CD4-positive, alpha-beta T cell (primary cell): ENCODE measurements at places on chromosomes 5 and 9. TPM values are rescaled to one million over a fixed set of nuclear protein-coding genes. Genes with fewer than 3 reads are reported as not detected.

Gene DDX4
- not detected for total RNA-seq

Gene PCDHB10
- total RNA-seq = not detected

Gene OR1Q1
- total RNA-seq = not detected

Gene PPP2R2B
- total RNA-seq = 4.2 TPM

Gene SLCO6A1
- total RNA-seq = not detected

Gene OLFML2A
- not detected for total RNA-seq

Gene SH3PXD2B
- 0.60 TPM for total RNA-seq

Gene CTXN3
- total RNA-seq = not detected

Gene PCSK5
- 14.4 TPM for total RNA-seq

DNA sequence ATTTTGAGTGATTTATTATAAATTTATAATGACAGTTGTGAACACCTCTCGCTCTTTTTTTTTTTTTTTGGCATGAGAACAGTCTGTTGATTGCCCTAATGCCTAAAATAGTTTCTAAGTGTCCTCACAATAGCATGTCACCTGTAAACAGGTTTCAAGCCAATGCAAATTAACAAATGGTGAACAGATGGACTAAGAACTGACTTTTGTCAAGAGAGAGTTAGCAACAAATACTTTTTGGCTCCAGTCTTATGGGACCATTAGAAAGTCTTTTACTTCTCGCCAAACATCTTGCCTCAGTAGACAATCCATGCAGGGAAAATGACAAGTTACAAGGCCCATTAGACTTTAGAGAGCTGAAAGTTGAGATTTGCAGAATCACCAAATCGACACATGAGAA, 67.8 kb downstream of the MED27 start:
- no peaks in the 10 kb centered on the region for H3K27me3 ChIP-seq
- DNase-seq = no peak
- H3K4me1 ChIP-seq = peaks cover 7% of the 10 kb centered on the region
- H3K4me3 ChIP-seq = no peak overlapping the region

- no peaks in the 10 kb centered on the region for H3K4me1 ChIP-seq
- DNase-seq = no peak
- no peaks in the 10 kb centered on the region for H3K36me3 ChIP-seq
- no peak overlapping the region for H3K27ac ChIP-seq
- H3K27me3 ChIP-seq = no peaks in the 10 kb centered on the region
Measured at GRCh38 chr9:613771-614347, 227.6 kb upstream of the DMRT1 start.

- no peaks in the 10 kb centered on the region for H3K27me3 ChIP-seq
- DNase-seq = no peak
Measured at GRCh38 chr9:128556926-128557634, 4.7 kb downstream of the SPTAN1 start.

DNA sequence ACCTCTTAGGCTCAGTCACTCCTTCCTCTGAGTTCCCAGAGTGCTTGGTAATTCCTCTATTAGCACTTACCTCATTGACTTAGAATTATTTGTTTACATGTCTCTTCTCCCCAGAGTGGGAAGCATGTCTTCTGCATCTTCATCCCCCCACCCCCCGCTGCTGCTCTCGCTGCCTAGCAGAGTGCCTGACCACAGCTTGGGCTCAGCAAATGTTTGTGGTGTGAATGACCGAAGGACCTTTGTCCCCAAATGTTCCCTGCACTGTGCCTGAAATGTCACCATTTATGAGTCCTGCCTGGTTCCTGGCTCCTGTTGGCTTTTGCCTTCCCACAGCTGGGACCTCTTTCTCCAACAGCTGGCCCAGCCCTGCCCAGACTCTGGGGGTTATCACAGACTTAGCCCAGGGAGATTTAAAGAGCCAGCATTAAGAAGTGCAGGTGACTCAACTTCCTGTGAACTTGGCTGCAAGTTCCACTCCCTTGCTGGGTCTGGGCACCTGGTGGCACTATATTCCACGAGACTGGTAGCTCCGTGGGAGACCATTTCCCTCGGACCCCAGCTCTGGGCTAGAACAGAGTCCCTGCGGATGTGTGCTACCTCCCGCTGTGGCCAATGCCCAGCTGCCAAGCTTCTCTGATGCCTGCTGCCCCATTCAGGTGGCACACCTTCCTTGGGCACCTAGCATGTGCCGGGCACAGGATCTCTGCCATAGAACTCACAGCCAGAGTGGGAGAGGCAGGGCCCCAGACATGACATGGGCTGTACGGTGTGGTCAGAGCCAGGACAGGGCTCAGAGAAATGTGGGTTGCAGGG, 1.8 kb upstream of the HMCN2 start:
- H3K27me3 ChIP-seq = peaks cover 57% of the 10 kb centered on the region
- no peak for DNase-seq
- H3K4me1 ChIP-seq = no peaks in the 10 kb centered on the region
- no peaks in the 10 kb centered on the region for H3K36me3 ChIP-seq

DNA sequence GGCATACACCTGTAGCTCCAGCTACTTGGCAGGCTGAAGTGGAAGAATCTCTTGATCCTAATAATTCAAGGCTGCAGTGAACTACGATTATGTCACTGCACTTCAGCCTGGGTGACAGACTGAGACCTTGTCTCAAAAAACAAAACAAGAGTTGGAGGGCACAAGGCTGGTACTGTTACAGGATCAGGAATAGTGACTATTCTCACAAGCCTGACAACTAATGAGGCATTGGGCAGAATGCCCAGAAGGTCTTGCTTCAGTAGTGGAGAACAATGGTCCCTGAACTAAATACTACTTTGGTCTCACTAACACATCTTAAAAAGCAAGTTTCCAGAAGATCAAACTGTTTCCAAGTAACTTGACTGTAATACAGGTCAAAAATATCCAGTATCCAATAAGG, 182.9 kb upstream of the RFX3 start:
- no peak overlapping the region for H3K4me3 ChIP-seq
- no peak for DNase-seq
- H3K27me3 ChIP-seq = no peaks in the 10 kb centered on the region
- no peaks in the 10 kb centered on the region for H3K36me3 ChIP-seq

GRCh38 chr5:61055434-61056006, 106.7 kb downstream of the SMIM15 start:
- H3K4me3 ChIP-seq = no peak overlapping the region
- DNase-seq = no peak
- no peaks in the 10 kb centered on the region for H3K4me1 ChIP-seq
- no peak overlapping the region for H3K27ac ChIP-seq
- H3K27me3 ChIP-seq = no peaks in the 10 kb centered on the region
- no peaks in the 10 kb centered on the region for H3K36me3 ChIP-seq

GRCh38 chr9:72758944-72759343, 193.9 kb downstream of the ALDH1A1 start:
- H3K4me1 ChIP-seq = no peaks in the 10 kb centered on the region
- no peak overlapping the region for H3K27ac ChIP-seq
- no peaks in the 10 kb centered on the region for H3K27me3 ChIP-seq
- no peaks in the 10 kb centered on the region for H3K36me3 ChIP-seq

GRCh38 chr5:102799017-102799416, 43.9 kb downstream of the PAM start:
- H3K27ac ChIP-seq = no peak overlapping the region
- H3K4me1 ChIP-seq = peaks cover 8% of the 10 kb centered on the region
- no peaks in the 10 kb centered on the region for H3K27me3 ChIP-seq
- no peak overlapping the region for H3K4me3 ChIP-seq

DNA sequence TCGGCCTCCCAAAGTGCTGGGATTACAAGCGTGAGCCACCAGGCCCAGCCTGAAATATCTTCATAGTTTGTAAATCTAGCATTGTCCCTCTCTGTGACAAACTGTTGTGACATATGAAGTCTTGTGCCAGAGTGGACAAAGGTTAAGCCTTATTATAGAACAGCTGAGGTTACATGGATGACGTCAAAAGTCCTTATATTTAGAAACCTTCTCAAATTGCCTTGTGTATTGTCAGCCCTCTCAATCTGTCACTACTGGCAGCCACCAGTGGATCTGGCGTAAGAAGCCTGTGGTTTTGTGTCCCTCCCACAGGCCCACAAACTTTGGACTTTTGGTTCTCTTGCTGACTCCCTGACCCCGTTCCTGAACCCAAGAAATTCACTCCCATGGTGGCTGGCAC, 79.4 kb upstream of the CCDC112 start:
- no peak overlapping the region for H3K4me3 ChIP-seq
- no peaks in the 10 kb centered on the region for H3K4me1 ChIP-seq
- no peak for DNase-seq

GRCh38 chr9:24986331-24986730, 440.6 kb upstream of the IZUMO3 start:
- H3K4me1 ChIP-seq = no peaks in the 10 kb centered on the region
- DNase-seq = no peak
- no peaks in the 10 kb centered on the region for H3K36me3 ChIP-seq
- no peak overlapping the region for H3K27ac ChIP-seq

- H3K27me3 ChIP-seq = no peaks in the 10 kb centered on the region
- H3K4me1 ChIP-seq = no peaks in the 10 kb centered on the region
- H3K4me3 ChIP-seq = no peak overlapping the region
- no peaks in the 10 kb centered on the region for H3K36me3 ChIP-seq
Measured at GRCh38 chr9:82134010-82134409, 145.4 kb downstream of the SPATA31D1 start.

DNA sequence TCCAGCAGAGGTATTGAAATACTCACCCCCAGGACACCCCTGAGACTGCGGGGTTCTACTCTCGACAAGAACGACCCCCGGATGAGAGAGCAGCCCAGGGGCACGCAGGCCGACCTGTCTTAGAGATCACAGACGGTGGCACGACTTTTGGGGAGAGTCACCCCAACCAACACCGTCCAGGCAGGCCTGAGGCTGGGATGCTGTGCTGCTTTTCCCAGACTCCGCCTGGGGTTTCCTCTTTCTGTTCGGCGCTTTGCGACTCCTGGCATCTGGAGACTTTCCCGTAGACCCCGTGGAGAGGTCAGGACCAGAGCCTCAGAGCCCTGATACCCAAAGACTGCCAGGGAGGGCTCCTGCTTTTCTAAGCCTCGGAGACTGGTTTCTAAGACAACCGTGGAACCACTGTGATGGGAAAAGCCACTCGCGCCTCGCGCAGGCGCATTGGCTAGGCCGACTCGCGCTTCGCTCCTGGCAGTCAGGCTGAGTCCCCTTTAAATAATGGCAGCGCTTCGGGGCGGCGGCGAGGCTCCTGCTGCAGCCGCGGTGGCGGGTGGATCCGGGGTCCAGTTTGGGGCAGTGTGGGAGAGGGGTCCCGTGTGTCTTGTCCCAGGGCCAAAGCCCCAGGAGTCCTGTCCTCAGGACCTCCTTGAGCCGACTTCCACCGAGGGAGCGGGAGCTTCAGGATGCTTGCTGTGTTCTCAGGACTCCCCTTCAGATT, 484.0 kb downstream of the SPATA31A7 start:
- H3K4me1 ChIP-seq = no peaks in the 10 kb centered on the region
- H3K36me3 ChIP-seq = no peaks in the 10 kb centered on the region
- no peak overlapping the region for H3K27ac ChIP-seq
- no peak overlapping the region for H3K4me3 ChIP-seq

- no peak overlapping the region for H3K4me3 ChIP-seq
- no peak overlapping the region for H3K27ac ChIP-seq
- no peak for DNase-seq
- peaks cover 16% of the 10 kb centered on the region for H3K36me3 ChIP-seq
Measured at GRCh38 chr9:70390933-70391341, 23.5 kb downstream of the KLF9 start.

GRCh38 chr5:141850244-141850768, 27.9 kb downstream of the PCDH1 start:
- peak; percentile 9 for DNase-seq
- H3K27ac ChIP-seq = peak overlapping the region; percentile 64
- H3K4me1 ChIP-seq = peaks cover 14% of the 10 kb centered on the region
- H3K36me3 ChIP-seq = no peaks in the 10 kb centered on the region
- no peaks in the 10 kb centered on the region for H3K27me3 ChIP-seq

- H3K36me3 ChIP-seq = no peaks in the 10 kb centered on the region
- H3K27me3 ChIP-seq = no peaks in the 10 kb centered on the region
- H3K4me1 ChIP-seq = peaks cover 26% of the 10 kb centered on the region
- H3K27ac ChIP-seq = no peak overlapping the region
- no peak overlapping the region for H3K4me3 ChIP-seq
Measured at GRCh38 chr9:107293543-107294085, 10.5 kb downstream of the RAD23B start.

DNA sequence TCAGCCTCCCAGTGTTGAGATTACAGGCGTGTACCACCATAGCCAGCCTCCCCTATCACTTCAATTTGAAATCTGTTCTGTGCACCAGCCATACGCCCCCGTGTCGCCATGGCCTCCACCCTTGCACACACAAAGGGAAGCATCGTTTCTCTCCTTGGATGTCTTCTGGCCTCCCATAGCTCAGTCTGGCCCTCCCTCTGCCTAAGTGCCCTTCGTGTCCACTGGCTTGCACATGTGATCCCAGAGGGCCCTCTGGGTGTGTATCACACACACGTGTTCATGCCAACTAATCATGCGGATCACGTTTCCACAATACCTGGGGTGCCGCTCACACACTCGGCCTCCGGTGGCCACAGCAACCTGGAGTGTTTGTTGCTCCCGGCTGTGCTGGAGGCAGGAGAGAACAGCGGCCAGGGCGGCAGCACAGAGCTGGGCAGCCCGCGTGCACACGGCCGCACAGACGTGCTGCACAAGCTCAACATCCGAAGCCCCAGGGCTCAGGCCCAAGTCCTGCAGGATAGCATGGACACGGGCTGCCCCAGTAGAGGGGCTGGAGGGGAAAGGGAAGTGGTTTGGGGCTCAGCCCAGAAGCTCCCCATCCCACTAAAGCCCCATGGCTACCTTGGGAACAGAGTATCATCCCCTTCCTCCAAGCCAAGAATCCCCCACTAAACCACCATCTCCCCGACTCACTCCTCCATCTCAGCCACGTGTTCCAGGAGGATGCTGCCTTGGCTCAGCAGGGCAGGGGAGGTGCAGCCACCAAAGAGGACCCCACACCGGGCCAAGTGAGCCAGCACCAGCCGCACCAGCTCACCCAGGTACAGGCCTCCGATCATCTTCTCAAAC, 10.9 kb downstream of the HK3 start:
- H3K27me3 ChIP-seq = no peaks in the 10 kb centered on the region
- no peaks in the 10 kb centered on the region for H3K36me3 ChIP-seq
- DNase-seq = no peak
- H3K4me3 ChIP-seq = no peak overlapping the region
- no peak overlapping the region for H3K27ac ChIP-seq

DNA sequence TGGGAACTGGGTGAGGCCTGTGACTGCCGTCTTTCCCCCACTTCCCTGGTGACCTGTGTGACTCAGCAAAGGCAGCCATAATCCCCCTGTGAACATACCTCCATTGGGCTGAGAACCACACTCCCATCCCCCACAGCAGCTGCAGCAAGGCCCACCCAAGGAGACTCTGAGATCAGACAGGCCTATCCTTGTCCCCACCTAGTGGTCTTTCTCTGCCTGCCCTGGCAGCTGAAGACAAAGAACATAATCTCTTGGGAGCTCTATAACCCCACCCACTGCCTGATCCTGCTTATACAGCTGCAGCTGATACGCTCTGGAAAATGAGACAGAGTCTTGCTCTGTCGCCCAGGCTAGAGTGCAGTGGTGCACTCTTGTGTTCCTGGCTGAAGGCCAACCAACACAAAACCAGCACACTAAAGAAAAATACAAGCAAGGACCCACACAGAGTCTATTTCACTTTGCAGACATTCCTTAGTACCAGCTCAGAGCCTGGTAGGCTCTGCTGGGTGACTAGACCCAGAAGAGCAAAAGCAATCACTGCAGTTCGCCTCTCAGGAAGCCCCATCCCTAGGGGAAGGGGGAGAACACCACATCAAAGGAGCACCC, 106.7 kb downstream of the MCTP1 start:
- no peak overlapping the region for H3K4me3 ChIP-seq
- no peaks in the 10 kb centered on the region for H3K27me3 ChIP-seq
- no peaks in the 10 kb centered on the region for H3K4me1 ChIP-seq
- DNase-seq = no peak
- no peak overlapping the region for H3K27ac ChIP-seq
